ENCODE measurements at places on chromosomes 4 and X.

DNA sequence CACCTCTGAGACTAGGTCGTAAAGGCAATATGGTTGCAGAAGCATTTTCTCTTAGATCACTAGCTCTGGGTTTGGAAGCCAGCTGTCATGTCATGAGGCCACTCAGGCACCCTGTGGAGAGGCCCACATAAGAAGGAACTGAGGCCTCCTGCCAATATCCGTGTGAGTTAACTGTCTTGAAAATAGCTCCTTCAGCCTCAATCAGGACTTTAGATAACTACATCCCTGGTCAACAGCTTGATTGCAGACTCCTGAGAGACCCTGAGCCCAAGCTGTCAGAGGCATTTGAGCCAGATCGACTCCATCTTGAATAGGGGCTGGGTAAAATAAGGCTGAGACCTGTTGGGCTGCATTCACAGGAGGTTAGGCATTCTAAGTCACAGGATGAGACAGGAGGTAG, 15.1 kb upstream of the REPS2 start:
- DNase-seq = no peak

- DNase-seq = no peak
Observed at GRCh38 chr4:101500742-101501141, 153.4 kb upstream of the PPP3CA start.

DNA sequence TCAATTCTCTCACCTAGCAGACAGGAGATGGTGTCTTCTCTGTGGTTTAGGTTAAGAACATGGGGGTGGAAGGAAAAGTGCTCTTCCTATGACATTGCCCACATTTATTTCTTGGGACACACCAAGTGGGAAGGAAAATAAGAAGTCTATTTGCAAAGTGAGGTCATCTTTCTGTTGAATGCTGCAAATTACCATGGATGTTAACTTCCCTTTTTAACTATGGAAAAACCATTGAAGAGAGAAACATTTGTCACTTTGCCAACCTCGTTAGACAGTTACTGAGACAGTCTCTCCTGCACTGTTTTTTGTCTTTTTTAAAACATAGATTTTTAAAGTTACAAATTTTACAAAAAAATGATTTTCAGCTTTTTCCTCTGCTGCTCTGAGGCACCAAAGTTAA, 72.8 kb upstream of the BEND4 start:
- no peak for DNase-seq

GRCh38 chr4:11505221-11505971, 76.7 kb upstream of the HS3ST1 start:
- no peak for DNase-seq

DNA sequence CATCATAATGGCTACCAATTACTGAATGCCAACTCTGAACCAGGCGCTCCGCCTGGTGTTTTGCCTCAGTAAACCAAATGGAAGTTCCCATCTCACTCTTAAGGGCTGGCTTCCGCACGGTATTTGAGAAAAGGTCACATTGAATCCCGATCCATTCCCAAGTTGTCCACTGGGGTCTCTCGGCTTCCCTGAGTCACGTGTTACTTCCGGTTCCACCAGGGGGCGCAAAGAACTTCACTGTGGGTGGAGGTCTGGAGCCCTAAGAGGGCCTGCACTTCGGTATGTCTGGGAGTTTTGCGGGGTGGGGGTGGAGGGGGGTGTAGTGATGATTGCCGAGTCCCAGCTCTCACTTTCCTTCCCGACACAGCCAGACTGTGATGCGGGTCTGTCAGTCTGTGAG, 13.4 kb upstream of the NHS start:
- no peak for DNase-seq

DNA sequence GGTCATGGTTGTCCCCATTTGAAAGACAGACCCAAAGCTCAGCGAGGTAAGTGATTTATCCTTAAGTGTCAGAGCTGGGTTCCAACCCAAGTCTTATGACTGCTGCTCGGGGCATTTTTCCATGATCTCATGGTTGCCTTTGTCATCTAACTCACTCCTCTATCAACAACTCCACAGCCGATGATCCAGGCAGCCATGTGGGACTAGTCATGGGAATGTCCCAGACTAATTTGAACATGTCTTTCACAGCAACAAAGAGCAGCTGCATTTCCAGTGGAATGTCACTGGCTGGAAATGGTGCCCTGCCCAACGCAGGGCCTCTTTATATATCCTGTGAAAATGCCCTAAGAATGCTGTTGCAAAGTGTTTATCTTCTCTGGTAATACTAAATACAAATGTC, 284.8 kb upstream of the PPARGC1A start:
- no peak for DNase-seq

DNA sequence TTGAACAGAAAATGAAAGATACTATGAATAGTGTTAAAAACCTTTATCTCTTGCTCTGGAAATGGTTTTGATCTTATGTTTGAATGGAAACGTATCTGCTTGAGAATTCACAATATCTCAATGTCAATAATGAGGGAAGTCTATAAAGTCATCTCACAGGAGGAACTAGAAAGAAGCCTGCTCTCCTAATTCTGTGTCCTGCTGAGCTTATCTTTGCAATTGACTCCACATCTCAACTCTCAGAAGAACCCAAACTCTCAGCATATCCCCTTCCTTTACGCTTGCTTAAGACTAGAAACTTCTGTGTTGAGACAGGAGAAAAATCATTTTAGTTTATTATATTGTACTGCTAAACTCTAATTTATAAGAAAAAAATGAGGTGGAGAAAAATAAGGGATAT, 8.3 kb upstream of the PF4V1 start:
- DNase-seq = no peak

- no peak for DNase-seq
Observed at GRCh38 chr4:104772849-104773248, 278.2 kb upstream of the CXXC4 start.

- no peak for DNase-seq
Observed at GRCh38 chr4:182089326-182089725, 153.9 kb upstream of the TENM3 start.

GRCh38 chr4:122045533-122045932, 93.7 kb upstream of the TRPC3 start:
- DNase-seq = no peak

DNA sequence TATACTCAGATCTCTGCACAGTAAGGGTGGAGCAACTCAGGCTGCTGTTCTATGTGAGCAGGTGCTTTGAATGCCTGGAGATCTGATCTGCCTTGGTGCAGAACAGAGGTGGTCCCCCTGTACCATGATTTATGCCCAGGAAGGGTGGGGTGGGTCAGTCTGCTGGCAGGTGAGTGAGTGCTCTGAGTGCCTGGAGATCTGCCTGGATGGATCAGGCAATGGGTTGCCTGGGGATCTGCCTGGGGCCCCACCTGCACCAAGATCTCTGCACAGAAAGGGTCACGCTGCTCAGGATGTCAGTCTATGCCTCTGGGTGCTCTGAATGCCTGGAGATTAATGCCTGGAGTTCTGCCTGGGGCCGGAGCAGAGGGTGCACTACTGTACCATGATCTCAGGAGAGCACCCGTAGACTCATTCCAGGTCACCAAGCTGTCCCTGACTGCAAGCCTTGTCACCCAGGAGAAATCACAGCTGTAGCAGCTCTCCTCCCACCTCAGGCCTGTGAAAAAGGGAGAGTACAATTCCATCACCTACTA, 342.9 kb downstream of the GBA3 start:
- no peak for DNase-seq

GRCh38 chr4:156103311-156103710, 149.6 kb upstream of the CTSO start:
- DNase-seq = no peak

- DNase-seq = no peak
Observed at GRCh38 chr4:10020871-10021652, at the start of gene SLC2A9. SLC2A9 (minus strand) TSS chr4:10021497; CDS start chr4:10021429, 68 bp downstream.

DNA sequence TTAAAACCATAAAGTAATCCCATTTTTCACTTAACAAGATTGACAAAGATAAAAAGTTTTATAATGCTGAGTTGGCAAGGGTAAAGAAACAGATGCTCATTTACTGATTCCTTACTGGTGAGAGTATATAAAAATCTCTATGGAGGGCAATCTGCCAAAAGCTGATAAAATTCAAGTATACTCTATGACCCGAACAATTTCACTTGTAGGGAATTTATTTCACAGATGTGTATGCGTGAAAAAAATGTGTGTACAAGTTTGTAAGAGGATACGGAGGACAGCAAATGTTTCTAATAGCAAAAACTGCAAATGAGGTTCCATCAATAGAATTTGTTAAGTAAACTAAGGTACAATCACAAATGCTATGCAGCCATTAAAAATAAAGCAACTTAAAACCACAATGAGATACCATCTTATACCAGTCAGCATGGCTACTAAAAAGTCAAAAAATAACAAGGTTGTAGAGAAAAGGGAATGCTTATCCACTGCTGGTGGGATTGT, 23.4 kb downstream of the DHX15 start:
- DNase-seq = no peak

DNA sequence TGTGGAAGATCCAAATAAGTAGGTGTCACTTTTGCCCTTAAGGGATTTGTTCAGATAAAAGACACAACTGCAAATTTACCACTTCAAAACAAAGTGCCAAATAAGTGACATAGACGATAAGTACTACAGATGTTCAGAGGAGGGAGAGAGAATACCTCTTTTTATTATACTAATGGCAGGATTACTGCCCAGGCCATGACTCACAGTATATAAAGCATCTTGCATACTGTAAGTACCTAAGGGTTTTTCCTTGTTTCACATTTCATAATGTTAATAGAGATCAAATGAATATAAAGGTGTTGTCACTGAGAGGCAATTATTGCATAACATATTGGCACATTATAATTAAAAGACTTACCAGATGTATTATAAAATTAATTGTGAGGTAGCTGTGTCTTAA, 46.4 kb downstream of the PTPN13 start:
- DNase-seq = no peak

GRCh38 chrX:133627673-133628072, 212.4 kb upstream of the GPC4 start:
- no peak for DNase-seq

- DNase-seq = no peak
Observed at GRCh38 chrX:344371-344901, 25.8 kb upstream of the GTPBP6 start.

GRCh38 chrX:68719904-68720614, 72.6 kb downstream of the STARD8 start:
- DNase-seq = no peak

GRCh38 chr4:40991908-40992307, 222.4 kb downstream of the APBB2 start:
- DNase-seq = no peak

DNA sequence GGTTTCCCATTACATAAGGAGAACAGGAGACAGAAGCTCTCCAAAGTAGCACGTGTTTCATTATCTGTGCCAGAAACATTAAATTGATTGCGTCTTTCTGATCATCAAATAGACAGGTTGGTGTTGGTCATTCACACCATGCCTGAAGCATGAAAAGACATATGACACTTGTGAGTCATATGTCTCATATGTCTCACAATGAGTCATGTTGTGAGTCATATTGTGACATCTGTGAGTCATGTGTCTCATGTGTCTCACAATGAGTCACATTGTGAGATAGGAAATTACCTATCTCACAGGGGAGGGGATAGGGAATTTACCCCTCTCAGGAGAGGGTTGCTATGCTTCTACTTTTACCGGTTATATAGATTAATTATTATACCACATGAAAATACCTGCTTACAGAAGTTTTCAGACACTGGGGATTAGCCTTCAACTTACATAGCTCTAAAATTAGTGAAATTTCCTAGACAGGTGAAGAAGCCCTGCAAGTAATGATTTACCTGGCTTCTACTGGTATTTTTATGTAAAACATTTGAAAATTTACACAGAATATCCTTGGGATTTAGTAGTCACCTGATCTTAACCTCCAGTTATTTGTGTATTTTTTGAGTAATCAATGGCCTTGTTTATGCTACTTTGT, 80.8 kb downstream of the NPFFR2 start:
- no peak for DNase-seq

- no peak for DNase-seq
Observed at GRCh38 chrX:100379388-100379986, 30.6 kb downstream of the PCDH19 start.

DNA sequence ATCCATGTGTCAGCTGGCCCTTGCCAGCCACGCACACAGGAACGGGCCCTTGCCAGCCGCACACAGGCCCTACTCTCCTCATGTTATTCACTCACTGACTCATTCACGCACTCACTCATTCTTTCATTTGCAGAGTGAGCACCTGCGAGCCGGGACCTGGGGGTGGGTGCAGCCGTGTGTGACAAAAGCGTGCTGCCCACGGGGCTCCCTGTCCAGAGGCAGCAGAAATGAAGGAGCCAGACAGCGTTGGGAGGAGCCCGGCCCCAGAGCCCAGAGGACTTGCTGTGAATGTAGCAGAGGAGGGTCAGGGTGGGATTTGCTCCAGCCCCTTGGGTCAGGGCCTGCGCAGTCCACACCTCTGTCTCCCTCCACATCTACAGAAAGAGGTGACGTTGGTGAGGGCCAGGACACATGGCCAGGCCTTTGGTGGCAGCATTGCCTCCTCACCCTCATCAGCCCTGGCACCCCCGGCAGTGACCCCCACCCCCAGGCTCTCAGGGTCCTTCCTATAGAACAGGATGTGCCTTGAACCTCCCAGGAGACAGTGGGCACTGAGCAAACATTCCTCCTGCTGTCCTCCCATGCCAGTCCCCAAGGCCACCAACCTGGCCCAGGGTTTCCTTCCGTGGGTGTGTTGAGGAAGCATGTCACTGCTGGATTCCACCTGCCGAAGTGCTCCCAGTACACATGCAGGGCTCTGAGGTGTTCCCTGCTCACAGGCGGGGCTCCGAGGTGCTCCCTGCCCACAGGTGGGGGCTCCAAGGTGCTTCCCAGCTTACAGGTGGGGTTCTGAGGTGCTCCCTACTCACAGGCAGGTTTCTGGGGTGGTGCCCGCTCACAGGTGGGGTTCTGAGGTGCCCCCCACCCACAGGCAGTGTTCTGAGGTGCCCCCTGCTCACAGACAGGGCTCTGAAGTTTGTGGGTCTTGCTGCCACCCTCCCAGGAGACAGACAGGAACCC, 105.7 kb downstream of the HMX1 start:
- no peak for DNase-seq

DNA sequence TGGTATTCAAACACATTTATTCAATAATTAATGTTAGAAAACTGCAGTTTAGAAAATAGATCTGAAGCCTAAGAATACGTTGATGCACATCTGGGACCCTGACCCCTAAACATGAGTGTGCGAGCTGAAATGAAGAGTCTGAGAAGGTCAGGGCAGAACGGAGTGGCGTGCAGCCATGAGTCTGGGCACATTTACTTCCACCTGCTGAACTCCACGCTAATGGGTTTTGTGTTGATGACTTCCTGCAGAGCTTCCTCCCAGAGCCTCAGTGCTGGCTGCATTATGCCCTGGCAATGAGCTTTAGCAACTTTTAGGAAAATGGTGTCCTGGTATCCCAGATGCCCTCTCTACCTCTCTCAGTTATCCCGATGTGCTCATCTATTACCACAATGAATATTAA, 53.1 kb downstream of the FAM114A1 start:
- DNase-seq = no peak

DNA sequence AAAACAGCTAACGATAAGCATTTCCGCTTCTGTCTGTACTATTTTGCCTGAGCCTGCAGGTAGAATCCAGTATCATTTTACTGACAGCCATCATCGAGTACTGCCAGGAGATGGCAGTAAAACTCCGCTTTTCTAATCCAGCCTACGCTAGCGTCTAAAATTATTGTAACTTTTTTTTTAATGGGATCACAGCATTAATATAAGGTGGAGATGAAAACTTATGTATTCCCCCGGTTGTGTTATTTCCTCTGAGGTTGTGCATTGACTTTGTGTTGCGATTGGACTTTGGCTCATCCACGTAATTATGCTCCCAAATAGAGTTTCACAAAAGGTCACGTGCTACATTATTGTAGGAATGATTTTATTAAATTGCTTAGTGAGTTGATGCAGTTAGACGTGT, 248.1 kb downstream of the C4orf33 start:
- DNase-seq = no peak
